Right ventricle myocardium superior (tissue), 1 donor: ENCODE measurements at places on chromosomes 7 and 10. TPM values are rescaled to one million over a fixed set of nuclear protein-coding genes. Genes with fewer than 3 reads are reported as not detected.

DNA sequence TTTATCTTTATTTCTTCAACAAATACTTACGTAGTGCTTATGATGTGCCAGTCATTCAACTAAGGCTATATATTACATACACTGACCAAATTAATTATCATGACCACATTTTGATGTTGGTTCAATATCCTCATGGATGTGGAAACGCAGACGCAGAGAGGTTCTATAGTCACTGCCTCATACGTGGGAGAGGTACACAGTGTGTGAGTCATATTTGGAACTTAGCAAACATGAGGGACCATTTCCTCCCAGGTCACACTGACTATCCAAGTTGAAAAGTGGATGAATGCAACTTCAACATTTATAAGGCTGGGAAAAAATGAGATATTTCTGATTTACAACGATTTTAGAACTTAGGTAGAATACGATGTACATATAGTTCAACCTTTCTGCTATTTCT is 113.6 kb downstream of the PRLHR start:
- DNase-seq = no peak

DNA sequence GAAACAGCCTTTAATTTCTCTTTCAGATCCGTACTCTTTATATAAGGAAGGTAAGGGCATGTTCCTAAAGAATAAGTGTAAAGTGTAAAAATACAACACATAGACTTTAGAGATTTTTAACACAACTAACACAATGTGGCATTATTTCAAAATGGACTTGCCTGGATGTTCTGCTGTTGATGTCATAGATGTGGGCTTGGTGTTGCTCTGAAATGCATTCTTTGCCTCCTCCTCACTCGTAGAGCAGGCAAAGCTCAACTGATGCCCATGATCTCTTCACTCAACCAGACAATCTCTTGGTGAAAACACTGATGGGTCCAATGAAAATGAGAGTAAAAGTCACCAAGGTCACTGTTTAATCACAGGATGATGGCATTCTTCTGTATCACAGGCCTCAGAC is 174.2 kb upstream of the TCERG1L start:
- DNase-seq = no peak

DNA sequence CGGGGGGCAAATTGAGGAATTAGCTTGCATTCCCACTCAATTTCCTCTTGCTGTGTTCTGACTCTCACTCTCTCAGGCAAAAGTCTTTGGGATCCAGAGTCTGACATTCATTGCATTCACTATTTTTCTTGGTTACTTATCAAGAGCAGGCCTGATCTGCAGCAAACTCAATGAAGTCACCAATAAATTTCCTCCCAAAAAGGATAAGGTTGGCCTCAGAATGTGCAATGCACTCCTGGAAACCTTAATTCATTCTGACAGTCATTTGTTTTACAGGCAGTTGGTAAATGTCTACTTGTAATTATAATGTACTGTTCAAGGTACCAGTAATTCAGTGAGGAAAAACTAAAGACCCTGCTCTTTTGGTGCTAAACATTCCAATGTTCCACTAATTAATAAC is 6.3 kb upstream of the DGKI start:
- DNase-seq = no peak

- DNase-seq = no peak
These were observed 507.2 kb upstream of the FOXK1 start for GRCh38 chr7:4174884-4175283.

Gene PRF1
- 2.2 TPM for total RNA-seq
